ENCODE measurements at places on chromosomes 7 and 10.

- no peak for DNase-seq
These were observed 614.7 kb downstream of the PTPRN2 start for GRCh38 chr7:157972914-157973313.

DNA sequence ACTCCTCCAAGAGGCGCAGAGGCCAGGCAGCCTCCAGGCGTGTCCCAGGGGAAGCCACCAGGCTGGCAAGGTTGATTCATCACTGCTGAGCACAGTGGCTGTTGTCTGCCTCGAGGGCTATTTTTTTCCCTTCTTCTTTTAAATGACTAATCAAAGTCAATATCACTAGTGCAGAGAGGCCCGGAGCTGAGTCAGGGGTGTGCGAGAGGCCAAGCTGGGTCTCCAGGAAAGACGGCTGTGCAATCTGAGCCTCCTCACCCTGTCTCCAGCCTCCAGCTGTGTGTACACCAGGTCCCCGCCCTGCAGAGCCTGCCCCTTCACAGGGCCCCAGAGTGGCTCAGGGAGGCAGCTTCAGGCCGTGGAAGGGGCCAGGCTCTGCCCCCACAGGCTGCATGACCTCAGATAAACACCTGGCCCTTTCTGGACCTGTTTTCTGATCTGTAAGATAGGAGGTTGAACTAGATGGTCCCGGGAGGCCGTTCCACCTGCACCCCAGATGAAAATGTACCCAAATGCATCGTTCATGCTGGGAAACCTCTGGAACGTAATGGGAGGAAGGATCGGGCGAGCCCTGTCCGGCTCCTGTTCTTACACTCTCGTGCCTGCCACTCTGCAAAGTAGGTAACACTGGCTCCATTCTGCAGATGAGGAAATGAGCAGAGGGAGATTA, 3.7 kb downstream of the STX1A start:
- DNase-seq = peak; percentile 96

GRCh38 chr7:80960244-80960795, 41.5 kb upstream of the SEMA3C start:
- no peak for DNase-seq

- no peak for DNase-seq
These were observed 99.7 kb upstream of the CCDC6 start for GRCh38 chr10:60006062-60006461.

DNA sequence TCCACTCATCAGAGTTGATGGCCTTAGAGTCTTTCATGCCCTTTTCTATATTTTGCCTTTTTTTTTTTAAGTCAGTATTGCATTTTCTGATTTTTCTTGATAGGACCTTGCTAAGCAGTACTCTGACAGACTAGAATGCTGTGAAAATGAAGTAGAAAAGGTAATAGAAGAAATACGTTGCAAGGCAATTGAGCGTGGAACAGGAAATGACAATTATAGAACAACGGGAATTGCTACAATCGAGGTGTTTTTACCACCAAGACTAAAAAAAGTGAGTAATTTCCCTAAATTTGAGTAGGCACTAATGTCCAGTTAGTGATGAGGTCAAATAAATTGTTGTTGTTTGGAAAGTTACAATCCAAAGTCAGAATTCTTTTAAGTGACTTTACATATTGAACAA, 7.4 kb downstream of the NUB1 start:
- DNase-seq = no peak
